ENCODE measurements at places on chromosomes 3 and 15.

GRCh38 chr15:65413760-65414144 lies 9.0 kb downstream of the IGDCC4 start:
- H3K27me3 ChIP-seq, result peaks cover 30% of the 10 kb centered on the region
- no peaks in the 10 kb centered on the region for H3K36me3 ChIP-seq
- no peaks in the 10 kb centered on the region for H3K4me1 ChIP-seq
- DNase-seq, result no peak
- H3K27ac ChIP-seq, result no peak overlapping the region

GRCh38 chr3:154338008-154338407 lies 13.7 kb upstream of the DHX36 start:
- H3K4me1 ChIP-seq, result no peaks in the 10 kb centered on the region
- no peaks in the 10 kb centered on the region for H3K36me3 ChIP-seq
- H3K27me3 ChIP-seq, result no peaks in the 10 kb centered on the region
- DNase-seq, result no peak

DNA sequence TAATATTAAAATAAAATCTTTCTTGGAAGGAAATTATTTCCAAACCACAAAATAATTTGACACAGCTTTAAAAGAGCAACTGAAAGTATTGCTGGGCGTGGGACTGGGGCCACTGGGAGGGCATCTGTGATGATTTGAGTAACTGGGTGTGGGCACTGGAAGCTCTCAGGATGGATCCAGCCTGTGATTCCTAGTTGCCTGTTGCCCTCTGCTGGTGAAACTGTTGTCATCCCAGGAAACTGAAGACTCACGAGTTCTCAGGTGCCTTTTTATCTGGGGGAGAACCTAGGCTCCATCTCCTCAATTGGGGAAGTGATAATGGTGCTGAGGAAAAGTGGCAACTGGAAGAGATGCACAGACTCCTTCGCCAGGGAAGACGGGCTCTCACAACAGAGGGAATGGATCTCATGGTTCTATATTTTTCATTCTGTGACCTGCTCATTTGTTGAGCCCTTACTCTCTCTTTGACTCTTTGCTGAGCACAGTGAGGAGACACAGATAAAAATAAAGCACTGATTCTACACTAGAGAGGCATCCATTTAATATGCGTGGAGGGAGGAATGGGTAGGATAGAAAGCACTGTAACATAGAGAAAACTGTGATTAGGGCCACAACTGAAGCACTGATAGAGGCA lies 61.6 kb downstream of the TPRG1 start:
- H3K36me3 ChIP-seq, result no peaks in the 10 kb centered on the region
- no peaks in the 10 kb centered on the region for H3K27me3 ChIP-seq
- H3K4me1 ChIP-seq, result no peaks in the 10 kb centered on the region
- H3K27ac ChIP-seq, result no peak overlapping the region
- DNase-seq, result peak; percentile 36

GRCh38 chr3:111072031-111072921 lies 660 bp downstream of the NECTIN3 start:
- H3K4me1 ChIP-seq, result no peaks in the 10 kb centered on the region
- H3K27ac ChIP-seq, result peak overlapping the region; percentile 92
- H3K27me3 ChIP-seq, result no peaks in the 10 kb centered on the region
- DNase-seq, result peak; percentile 11
- peak overlapping the region; percentile 85 for H3K4me3 ChIP-seq

DNA sequence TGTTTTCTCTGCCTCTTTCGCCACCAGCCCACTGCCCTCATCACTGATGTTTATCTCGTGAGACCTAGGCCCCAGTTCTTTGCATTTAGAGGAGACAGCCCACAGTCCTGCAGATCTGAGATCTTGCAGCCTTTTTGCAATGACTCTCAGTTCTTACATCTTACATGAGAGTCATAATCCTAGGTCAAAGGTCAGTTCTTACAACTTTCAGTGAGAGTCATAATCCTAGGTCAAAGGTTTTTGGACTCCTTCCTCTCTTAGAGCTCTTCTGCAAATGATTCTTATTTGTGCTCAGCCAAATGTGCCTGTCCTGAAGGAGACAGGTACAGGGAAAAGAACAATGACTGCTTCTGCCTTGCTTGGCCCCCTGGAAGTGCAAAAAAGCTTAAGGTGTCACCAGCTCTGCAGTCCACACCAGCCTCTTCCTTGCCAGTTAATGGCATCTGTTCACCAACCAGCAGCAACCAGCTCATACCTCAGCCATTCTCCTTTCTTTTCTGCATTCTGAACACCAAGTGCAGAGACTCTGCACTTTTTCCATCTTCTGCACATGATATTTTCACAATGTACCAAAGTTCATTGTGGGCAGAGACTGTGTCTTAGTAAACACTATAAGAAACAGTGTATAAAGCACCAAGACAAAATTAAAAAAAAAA lies 67.1 kb downstream of the ABHD5 start:
- no peaks in the 10 kb centered on the region for H3K36me3 ChIP-seq
- no peak overlapping the region for H3K4me3 ChIP-seq
- no peaks in the 10 kb centered on the region for H3K4me1 ChIP-seq
- no peak overlapping the region for H3K27ac ChIP-seq
- DNase-seq, result no peak

DNA sequence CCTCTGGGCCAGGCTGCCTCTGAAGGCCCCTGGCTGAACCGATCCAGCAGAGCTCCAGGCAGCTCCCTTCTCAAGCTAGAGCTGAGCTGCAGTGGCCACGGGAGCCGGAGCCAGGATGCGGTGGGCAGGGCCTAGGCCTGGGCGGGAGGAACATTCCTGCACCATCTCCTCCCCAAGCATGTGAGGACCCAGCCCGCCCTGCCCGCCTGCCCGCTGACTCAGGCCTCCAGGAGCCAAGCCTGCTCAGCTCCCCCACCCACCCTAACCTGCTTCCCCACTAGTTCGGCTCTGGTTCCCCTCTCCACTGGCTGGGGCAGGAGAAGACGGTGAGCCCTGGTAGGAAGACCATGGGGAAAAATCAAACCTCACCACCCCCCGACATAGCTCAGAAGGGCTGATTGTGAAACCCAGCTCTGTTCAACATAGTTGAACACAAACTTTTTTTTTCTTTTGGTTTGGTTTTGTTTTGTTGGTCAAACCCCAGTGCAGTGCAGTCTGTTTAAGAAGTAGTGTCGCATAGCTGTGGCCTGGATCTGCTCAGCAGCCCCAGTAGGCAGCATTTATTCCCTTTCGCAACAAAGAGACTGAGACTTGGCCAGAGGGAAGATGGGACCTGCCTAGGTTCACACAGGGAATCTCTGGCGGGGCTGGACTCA lies 13.5 kb downstream of the SNX33 start:
- peaks cover 66% of the 10 kb centered on the region for H3K4me1 ChIP-seq
- peak; percentile 79 for DNase-seq
- H3K27me3 ChIP-seq, result no peaks in the 10 kb centered on the region
- H3K27ac ChIP-seq, result peak overlapping the region; percentile 94
- H3K36me3 ChIP-seq, result no peaks in the 10 kb centered on the region

DNA sequence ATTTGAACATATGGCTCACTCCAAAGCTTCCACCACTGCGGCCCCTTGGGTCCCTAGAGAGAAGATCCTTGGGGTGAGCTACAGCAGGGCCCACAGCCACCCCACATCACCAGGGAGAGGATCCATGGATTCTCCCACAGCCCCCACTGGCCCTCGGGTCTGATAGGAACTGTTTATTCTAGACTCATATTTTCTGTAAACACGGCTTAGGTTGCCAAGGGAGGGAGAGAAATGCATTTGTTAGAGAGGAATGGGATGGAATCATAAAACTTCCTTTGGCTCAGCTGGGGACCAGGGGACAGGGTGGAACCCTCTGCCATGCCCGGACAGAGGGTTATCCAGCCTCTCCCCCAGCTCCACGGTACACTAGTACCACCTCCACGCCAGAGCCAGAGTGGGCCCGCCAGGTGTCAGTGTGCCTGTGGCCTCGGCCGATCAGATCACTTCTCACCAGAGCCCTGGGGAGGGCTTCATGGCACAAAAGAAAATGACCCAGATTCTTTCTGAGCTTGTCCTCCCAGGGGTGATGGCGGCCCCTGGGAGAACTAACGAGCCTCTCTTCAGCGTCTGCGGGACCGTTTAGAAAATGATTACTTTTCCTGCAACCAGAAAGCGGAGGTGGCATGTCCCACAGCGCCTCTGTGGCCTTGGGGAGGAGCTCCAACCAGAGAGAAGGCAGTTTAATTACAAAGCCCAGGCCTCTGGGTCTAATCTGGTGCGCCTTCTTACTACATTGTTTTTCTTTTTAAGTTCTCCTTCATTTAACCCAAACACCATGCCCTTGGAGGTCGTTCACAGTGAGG lies 33.7 kb downstream of the ADCY5 start:
- DNase-seq, result no peak
- no peak overlapping the region for H3K4me3 ChIP-seq
- H3K27me3 ChIP-seq, result no peaks in the 10 kb centered on the region
- H3K27ac ChIP-seq, result no peak overlapping the region
- H3K4me1 ChIP-seq, result peaks cover 30% of the 10 kb centered on the region

DNA sequence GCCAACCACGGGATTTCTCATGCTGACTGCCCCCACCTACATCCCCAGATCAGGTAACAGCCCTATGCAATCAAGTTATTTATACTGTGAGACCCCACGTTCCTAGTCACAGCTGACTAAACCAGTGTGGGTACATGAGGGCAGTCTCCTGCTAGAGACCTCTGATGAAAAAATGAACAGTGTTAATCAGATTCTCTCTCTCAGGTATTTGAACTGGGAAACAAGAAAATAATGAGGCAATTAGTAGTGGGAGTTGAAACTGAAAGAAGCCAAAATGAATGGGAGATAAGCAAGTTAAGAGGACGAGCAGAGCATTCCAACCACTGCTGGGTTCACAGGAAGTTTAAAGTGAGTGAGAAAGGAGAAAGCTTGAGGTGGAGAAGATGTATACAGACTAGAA lies 98.5 kb upstream of the MYO5C start:
- peaks cover 47% of the 10 kb centered on the region for H3K36me3 ChIP-seq
- H3K27me3 ChIP-seq, result no peaks in the 10 kb centered on the region
- no peaks in the 10 kb centered on the region for H3K4me1 ChIP-seq
- no peak for DNase-seq

- no peak for DNase-seq
- H3K27ac ChIP-seq, result no peak overlapping the region
- H3K36me3 ChIP-seq, result no peaks in the 10 kb centered on the region
- no peaks in the 10 kb centered on the region for H3K4me1 ChIP-seq
Observed at GRCh38 chr3:107205358-107205757, 171.9 kb upstream of the CCDC54 start.
